ENCODE measurements at places on chromosomes 3 and 15. TPM values are rescaled to one million over a fixed set of nuclear protein-coding genes. Genes with fewer than 3 reads are reported as not detected.

DNA sequence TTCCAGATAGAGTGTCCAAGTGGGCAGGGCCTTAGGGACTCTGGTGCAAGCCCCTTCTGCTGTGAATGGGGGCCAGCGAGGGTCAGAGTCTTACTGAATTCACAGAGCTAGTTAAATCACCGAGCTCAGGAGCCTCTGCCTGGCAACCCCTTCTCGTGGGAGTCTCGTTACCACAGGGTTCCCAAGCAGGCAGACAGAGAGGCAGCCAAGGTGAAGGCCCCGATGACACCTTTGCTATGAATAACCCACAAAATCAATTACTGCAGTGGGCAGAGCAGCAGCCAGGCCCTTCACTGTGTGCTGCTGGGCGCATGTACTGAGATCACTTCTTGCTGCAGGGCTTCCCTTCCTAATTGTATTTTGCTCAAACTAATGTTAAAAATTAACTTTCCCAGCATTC, 56.9 kb downstream of the SPSB4 start:
- DNase-seq, result no peak

The FGD5 gene
- polyA plus RNA-seq, result 20.1 TPM

The CCR4 gene
- 0.08 TPM for polyA plus RNA-seq

- no peak for DNase-seq
Measured at GRCh38 chr3:130084436-130084980, 2.9 kb downstream of the ALG1L2 start.

The GABRR3 gene
- not detected for polyA plus RNA-seq

The ROPN1 gene
- polyA plus RNA-seq, result not detected

GRCh38 chr3:138440121-138440521, 5.7 kb downstream of the ESYT3 start:
- no peak for DNase-seq

GRCh38 chr15:41022487-41023090, 69.3 kb downstream of the CHAC1 start:
- peak; percentile 63 for DNase-seq

DNA sequence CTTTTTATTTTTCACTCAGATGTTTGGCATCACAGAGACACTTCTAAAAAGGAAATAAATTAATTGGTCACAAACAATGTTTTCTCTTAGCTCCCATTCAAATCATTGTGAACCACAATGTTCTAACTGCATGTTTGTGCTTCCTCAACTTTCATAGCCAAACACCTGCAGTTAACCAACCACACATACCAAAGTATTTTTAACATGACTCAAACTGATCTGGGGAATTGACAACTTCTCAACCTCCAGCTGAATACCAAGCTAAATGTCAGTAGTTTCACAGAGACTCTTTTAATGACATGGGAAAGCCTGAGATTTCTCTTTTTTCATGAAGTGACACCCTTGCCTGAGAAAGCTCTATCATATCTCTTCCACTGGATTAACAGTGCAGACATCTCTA, 217.9 kb upstream of the MME start:
- no peak for DNase-seq

DNA sequence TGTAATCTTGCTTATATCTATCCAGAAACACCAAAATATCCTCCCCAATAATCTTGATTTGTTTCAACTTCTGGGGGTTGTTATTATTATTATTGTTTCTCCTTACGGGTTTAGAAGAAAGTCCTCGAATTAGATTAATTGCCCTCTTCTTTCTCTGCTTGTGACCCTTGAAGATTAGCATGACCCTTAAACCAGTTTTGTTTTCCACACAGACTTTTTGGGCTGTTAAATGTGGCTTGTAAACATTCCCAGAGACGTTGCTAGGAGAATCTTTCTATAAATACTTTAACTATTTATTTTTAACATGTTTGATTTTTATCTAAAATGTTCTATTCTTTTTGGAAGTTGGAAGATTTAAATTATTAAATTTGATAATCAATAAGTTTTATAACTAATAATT, 4.3 kb upstream of the SUCNR1 start:
- DNase-seq, result no peak

All from hindlimb muscle (tissue), 1 donor.